Stimulated activated CD8-positive, alpha-beta memory T cell treated with anti-CD3 and anti-CD28 coated beads, Interleukin-4, amount 100 ng/mL, for 1 hour (primary cell): ENCODE measurements at places on chromosomes 7 and 10.

DNA sequence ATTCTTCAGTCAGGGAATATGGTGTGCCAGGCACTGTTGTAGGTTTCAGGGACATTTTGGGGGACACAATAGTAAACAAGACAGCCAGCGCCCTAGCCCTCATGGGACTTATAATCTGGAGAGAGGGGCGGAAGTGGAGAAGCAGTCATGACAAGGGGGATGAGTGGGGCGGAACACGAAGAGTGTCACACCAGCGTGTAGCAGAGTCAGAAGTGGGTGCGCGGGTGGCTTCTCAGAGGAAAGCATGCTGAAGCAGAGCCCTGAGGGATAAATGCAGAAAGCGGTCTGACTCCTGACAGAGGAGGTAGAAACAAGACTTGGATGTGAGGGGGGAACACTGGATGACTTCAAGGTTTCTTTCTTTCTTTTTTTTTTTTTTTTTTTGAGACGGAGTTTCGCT, 160.3 kb upstream of the LYZL2 start:
- no peak for DNase-seq

DNA sequence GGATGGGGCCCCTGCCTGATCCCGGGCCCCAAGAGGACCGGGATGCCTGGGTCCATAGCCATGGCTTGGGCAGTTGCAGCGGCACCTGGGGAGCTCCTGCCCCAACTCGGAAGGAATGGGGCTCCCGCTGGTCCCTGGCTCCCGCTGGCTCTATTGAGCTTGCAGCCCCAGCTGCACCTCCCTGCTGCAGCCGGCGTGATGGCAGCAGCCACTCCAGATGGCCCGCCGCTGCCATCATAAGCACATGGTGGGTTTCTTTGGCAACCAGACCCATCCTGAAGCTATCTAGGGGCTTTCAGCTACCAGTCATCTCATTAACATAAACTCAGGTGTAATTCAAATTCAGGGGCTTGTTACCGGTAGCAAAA, 11.1 kb upstream of the DNMBP start:
- DNase-seq, result no peak

- DNase-seq, result no peak
Measured at GRCh38 chr7:150377635-150378034, 1.5 kb upstream of the ZNF775 start.

DNA sequence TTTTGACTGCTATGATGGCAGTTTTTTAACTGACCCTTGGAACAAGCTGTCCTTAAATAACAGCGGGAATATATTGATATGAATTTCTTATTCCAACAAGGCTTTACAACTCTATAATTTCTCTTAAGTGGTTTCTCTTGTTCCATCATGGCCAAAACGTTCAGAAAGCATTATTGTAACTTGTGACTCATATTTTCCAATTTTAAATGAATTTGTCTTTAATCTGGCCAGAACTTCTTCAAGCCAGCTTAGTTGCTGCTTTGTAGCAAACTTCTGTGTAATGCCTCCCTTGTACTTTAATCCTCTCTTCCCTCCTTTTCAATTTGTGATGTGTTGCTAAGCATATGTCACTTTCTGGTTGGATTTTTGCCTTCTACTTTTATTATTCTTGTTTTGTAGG, 271.9 kb downstream of the KIF20B start:
- DNase-seq, result no peak

- no peak for DNase-seq
Measured at GRCh38 chr10:18144928-18145327, 4.7 kb downstream of the CACNB2 start.

DNA sequence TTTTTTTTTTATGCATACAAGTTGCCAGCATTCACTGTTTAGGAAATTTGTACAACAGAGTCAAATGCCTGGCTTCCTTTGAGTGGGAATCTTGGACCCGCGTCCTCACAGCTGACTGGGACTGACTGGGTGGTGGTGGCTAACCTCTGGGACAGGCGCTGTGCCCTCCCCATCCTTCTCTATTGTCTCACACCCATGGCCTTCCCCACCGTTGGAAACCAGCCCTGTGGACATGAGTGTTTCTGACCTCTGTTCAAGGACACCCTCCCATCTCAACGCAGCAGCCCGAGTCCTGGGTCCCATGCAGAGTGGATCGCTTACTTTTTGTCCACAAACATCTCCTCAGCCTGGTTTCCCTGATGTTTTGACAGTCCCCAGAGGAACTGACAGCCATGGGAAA, 125.1 kb upstream of the PPIF start:
- DNase-seq, result no peak
